ENCODE measurements at places on chromosomes 12 and 14.

DNA sequence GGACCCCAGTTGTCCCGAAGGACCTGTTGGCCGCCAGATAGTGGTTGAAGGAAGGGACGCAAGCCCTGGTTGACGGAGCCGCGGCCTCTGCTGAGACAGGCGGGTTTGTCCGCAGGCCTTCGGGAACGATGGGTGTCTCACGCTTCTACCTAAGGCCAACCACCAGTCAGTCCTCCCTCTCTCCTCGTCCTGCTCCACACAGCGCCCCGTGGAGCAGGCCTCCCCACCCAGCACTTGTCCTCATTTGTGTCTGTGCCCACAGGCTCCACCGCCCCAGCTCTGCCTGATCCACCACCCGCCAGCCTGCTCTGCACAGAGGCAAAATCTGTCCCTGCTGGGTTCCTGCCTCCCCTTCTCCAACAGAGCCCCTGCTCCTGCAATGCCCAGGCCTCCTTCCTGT, 41.0 kb downstream of the RIMBP2 start:
- DNase-seq = no peak

DNA sequence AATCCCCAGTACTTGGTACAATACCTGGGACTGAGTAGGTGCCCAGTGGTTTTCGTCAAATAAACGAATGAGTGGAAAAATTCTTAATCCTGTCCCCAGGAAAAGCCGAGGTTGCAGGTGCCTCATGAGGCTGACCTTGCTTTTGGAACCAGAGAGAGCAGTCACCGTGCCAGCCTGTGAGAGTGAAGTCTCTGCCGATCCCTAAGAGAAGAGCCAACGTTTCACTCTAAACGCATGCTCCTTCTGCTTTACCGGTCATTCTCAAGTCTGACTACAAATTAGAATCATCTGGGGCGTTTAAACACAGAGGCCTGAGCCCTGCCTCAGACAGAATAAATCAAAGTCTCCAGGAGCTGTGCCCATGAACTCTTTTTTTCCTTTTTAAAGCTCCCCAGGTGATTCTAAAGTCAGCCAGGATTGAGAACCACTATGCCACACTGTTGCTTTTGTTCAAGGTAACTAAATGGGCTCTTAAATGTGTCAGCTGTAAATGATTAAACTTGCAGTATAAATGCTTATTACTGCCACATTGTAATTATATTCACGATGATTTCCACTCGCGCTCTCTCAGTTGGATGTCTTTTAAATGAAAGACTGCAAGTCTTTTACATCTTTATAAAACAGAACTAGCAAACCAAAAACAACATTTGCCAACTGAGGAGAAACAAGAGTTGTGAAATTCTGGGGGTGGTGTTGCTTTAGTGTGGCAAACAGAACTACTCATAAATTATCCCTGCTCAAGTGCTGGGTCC, 26.9 kb downstream of the TCP11L2 start:
- no peak for DNase-seq

DNA sequence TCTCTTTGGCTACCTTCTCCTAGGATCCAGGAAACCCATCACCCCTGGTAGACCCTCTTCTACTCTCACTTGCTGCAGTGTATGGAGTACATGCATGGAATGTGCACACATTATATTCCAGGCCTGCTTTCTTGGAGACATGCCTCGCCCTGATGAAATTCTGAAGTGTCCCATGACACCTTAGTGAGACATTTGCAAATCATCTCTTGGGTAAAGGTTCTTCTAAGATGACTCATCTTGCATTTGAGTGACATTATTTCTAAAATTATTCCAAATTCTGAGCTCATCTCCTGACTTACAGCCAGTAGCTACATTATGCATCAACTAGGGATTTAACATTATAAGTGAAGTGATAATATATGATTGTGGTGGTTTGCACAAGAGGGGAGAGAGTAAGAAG, 49.8 kb downstream of the SDR9C7 start:
- DNase-seq = no peak

GRCh38 chr14:28709571-28710305, 56.8 kb upstream of the FOXG1 start:
- DNase-seq = no peak

- DNase-seq = no peak
Observed at GRCh38 chr12:44869503-44869902, 6.6 kb downstream of the NELL2 start.

- no peak for DNase-seq
Observed at GRCh38 chr12:124715121-124715990, 147.9 kb upstream of the NCOR2 start.

- DNase-seq = no peak
Observed at GRCh38 chr12:61804301-61804700, 455.9 kb upstream of the USP15 start.

DNA sequence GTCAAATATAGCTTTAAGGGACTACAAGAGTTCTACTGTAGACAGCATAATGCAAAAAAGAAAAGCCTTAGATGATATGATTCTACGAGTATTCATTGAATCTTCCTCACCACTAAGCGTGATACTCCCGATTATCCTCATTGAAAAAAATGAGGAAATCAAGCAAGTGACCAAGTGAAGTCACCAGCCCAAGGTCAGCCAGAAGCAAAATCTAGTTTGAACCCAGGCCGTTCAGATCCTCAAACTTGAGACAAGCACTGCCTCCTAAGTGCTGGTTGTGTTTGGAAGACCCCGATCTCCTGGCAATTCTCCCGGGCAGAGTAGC, 845 bp downstream of the GIT2 start:
- DNase-seq = no peak

DNA sequence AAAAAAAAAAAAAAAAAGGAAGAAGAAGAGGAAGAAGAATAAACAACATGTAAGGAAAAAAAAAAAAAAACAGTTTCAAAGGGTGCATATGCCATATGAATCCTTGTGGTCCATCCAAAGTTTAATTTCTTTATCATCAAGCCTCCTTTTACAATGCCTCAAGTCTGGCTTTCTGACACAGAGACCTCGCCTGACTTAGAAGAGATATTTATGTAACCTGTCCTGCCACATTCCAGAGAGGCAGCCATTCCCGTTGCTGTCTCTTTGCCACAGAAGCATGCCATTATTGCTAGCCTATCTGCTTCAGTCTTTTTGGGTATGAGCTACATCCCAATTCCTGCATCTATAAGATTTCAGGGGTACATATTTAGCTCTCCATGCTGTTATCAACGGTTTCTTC, 596.7 kb upstream of the ATP2B1 start:
- DNase-seq = no peak

GRCh38 chr12:84561351-84561750, 351.2 kb downstream of the SLC6A15 start:
- DNase-seq = no peak

DNA sequence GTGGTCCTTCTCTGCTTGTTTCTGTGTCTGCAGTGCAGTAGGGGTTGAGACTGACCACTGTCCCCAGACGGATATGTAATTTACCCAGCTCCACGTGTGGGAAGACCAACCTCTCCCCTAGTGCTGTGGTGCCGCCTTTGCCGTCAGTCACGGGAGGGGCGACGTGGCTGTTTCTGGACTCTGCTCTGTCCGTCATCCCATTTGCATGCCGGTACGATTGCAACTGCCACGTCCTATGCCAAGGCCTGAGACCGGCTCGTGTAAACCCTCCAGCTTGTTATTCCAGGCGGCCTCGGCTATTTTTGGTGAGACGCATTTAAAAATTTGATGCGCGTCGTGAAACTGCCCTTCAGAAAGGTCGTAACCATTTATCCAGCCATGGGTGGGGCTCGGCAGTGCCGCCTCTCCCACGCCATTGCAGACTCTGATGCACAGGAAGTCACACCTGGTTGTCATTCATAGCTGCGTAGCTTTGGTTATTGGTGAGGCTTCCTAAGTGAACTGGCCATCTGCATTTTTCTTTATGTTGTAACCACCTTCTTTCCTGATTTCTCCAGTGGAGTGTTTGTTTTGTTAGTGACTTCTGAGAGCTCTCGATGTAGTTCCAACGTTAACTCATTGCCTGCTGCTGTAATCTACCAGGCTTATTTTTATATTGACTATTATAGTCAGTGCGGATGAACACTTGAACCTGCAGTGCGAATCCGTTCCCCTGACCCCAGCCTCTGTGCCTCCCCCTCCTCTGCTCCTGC, 75.1 kb downstream of the ADGRD1 start:
- DNase-seq = no peak

- DNase-seq = no peak
Observed at GRCh38 chr12:7144414-7145120, 14.4 kb downstream of the CLSTN3 start.

DNA sequence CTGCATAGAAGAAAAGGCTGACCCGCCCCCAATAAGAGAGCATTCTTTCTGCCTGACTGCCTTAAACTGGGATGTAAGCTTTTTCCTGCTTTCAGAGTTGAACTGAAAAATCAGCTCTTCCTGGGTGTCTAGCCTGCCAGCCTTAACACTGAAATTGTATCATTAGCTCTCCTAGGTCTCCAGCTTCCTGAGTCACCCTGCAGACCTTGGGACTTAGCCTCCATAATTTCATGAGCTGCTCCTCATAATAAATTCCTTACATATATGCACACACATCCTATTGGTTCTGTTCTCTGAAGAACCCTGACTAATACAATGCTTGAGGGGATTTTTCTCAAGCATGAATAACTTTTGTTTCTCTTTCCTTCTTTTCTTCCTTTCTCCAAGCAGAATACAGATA, 76.4 kb upstream of the FAR2 start:
- no peak for DNase-seq

- no peak for DNase-seq
Observed at GRCh38 chr12:32134101-32134888, 27.6 kb downstream of the BICD1 start.

- no peak for DNase-seq
Observed at GRCh38 chr12:9604287-9604686, 3.4 kb downstream of the KLRB1 start.

Measured in tibial nerve (tissue), 4 donors.